ENCODE measurements at places on chromosomes 4 and X. TPM values are rescaled to one million over a fixed set of nuclear protein-coding genes. Genes with fewer than 3 reads are reported as not detected.

GRCh38 chr4:4625488-4625887 lies 83.6 kb upstream of the STX18 start:
- DNase-seq = no peak

DNA sequence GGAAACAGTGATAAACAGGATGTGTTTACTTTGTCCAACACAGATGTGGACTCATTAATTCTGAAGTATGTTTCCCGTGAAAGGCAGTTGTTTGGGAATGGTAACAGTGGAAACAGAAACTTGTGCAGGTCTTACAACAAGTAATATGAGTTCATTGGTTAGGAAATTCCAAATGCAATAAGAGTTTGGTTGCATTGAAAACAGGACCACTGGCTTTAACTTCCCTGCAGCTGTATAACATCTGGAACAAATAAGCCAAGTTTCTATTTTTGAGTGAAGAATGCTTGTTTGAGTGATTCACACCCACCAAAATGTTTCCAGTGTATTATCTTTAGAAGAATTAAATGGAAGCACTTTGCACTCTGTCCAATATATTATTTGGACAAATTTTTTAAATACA lies 82.4 kb upstream of the BMP3 start:
- no peak for DNase-seq

DNA sequence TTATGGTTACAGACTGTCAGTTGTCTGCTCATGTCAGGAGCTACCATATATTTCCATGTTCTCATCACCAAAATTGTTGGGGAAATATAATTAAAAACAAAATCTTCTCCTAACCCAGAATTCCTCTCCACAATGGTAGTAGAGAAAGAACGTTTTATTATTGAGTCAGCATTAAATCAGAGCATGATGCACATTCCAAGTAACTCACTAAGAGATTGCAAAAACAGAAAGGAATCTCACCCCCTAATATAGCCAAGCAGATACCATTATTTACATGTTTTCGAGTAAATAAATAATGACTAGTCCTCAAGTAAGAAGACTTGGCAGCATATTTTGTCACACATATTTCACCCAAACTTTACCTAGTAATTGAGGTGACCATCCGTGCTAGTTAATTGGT lies 36.2 kb upstream of the ARHGEF6 start:
- DNase-seq = no peak

DNA sequence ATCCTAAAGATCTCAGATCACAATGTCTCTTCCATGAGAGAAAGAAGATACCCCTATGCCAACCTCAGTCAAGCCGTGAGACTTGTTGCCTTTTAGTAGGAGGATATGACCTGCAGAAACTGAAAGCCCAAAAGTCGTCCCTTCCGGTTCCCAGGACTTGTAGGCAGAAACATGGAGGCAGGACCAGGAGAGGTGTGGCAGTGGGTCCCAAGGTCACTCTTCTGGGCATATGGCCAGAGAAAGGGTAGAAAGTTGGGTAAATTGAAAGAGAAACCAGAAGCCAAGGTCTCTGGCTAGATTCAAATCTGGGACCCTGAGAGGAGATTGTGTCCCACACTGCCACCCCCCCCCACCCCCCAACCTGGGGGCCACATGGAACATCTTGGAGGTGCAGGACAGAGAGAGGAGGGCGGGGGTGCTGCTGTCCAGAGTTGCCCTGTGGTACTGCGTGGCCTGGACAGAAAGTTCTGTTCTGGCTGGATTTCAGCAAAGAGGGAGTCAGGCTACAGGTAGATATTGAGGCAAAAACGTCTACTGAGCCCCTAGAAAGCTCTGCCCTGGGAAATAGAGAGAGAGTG lies 55.4 kb downstream of the DDX3X start:
- DNase-seq = no peak

GRCh38 chrX:152926923-152927322 lies 29.1 kb downstream of the ZNF185 start:
- no peak for DNase-seq

MXRA5 gene
- total RNA-seq = not detected

CCDC110 gene
- total RNA-seq = not detected

All from H4 (cell line).